Myocyte (in vitro differentiated cells): ENCODE measurements at places on chromosomes 7 and 10. TPM values are rescaled to one million over a fixed set of nuclear protein-coding genes. Genes with fewer than 3 reads are reported as not detected.
A peak's percentile ranks its signal among the peaks of the same experiment; 100 is the strongest.

DNA sequence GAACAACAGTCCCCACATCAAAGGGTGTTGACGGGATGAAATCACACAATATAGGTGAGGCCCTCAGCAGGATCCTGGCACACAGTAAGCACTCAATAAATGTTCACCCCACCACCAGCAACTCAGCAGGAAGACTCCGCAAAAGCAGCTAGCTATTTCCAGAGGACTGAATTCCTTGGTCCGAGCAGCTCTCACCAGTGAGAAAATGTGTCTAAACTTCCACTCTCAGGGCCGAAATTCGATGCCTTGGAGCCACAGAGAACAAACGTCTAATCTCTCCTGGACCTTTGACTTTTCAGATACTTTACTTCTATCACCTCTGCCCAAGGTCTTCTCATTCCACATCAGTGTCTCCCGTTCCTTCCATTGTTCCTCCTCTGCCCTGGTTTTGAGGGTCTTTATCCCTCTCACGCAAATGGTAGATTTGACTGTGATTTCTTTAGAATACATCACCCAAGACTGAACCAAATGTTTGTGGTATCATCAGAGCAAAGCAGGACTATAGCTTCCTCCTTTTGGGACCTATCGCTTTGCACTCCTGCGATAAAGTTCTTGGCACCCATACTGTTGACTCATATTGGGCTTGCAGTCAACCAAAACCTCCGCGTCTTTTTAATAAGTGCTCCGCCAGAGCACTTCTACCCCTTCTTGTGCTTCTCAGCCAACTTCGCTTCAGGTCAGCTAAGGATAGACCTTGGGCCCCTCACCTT lies 903 bp upstream of the NT5C2 start:
- no peak for DNase-seq

DYNC1I1 gene
- total RNA-seq = 1.1 and 1.6 TPM in 2 replicates

CYP3A7 gene
- total RNA-seq = 0.29 and 0.47 TPM in 2 replicates

- no peak for DNase-seq
Measured at GRCh38 chr10:17407047-17407446, 47.3 kb downstream of the ST8SIA6 start.

DNA sequence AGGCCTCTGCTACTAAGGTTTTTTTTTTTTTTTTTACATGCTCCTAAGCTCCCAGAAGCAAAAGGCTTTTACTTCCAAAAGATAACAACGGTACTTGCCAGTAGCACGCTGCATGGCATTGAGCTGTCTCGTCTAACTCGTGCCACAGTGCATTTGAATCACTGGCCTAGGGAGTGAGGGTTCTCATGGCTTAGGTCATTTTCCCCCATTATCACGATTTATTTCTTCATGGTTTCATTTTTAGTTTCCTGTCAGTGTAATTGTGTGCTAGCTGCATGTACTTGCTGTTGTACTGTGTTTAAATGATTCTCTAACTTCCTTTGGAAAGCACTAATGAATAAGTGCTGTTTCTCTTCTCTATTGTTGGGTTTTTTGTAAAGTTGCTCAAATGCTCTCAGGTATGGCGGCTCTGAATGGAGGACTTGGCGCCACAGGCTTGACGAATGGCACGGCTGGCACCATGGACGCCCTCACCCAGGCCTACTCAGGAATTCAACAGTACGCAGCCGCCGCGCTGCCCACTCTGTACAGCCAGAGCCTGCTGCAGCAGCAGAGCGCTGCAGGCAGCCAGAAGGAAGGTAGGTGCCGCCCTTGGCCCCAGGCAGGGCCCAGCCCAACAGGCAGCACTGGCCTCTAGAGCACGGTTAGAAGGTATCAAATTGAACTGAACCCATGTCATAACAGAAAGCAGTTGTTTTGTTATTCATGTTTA lies 290.5 kb downstream of the USP6NL start:
- no peak for DNase-seq

DOCK4 gene
- total RNA-seq = 13.2 and 16.3 TPM in 2 replicates

DNA sequence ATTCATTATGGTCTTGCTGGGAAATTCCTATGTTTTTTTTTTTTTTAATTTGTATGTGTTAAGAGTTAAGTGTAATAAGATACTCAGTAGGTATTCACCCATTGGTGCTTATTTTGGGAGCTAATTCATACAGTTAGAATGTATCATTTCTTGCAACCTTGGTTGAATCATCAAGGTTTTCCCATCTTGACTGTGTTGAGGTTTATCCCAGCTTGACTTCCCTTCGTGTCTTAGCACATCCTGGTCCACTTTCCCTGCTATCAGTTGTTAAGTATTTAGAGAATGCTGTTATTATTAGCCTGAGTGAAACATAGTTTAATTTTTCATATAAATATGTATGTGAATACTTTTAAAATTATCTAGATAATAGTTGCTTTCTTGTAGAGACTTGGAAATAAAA lies 20.8 kb downstream of the RALA start:
- peak; percentile 31 for DNase-seq

DNA sequence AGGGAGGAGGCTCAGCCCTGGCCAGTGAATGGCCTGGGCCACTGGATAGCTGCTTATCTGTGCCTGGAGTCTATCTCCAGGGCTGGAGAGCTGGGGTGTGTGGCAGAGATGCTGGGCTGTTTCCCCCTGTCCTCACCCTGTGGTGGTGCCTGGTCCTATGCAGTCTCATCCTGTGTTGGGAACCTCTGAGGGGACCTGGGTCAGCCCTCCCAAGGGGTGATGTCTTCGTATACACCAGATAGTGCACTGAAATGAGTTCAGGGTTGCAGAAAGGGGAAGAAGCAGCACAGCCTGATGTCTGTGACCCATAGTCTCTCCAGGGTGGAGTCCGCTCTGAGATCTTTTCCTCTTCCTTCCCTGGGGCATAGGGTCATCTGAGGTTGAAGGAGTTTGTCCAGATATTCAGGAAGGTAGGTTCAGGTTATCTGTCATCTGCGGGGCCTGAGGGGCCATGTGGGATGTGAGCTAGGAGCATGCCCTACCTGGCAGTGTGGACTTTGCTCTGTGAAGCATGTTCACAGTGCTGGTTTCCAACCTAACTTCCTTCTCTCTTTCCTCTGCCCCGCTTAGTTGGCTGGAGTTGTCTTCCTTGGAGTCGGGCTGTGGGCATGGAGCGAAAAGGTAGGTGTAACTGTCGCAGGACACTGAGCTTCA lies 33.4 kb upstream of the SH2D4B start:
- no peak for DNase-seq

DNA sequence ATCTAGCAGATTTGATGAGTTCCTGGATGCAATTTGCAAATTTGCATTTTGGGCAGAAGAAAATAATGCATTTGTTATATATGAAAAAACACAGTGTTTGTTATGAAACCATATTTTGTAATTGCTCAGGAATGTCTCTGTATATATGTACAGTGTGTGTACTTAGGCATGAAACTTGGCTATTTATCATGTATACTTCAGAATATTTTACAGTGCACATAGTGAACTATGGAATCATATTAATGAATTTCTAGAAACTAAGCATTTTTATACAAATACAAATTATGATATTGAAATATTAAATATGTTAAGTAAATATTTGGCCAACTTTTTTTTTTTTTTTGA lies 107.5 kb downstream of the TWIST1 start:
- no peak for DNase-seq

DNA sequence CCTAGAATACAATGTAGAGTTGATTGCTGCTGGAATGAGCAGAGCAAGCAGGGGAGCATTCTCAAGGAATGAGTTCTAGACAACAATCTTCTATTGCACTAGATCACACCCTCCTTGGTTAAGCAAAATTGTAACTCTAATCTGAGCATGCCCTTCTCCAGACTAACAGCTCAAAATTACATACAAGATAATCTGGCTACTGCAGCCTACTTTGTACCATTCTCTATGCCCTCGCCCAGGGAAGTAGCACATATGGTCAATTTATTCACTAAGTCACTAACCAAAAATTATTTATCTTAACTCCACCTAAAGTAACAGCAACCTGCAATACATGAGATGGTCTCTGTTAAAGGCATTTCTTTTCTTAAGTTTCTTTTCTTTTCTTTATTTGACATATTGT lies 42.5 kb upstream of the KCTD7 start:
- no peak for DNase-seq

- no peak for DNase-seq
Measured at GRCh38 chr7:83130623-83131545, 31.8 kb downstream of the PCLO start.

THSD7A gene
- total RNA-seq = not detected in 2 replicates

DNA sequence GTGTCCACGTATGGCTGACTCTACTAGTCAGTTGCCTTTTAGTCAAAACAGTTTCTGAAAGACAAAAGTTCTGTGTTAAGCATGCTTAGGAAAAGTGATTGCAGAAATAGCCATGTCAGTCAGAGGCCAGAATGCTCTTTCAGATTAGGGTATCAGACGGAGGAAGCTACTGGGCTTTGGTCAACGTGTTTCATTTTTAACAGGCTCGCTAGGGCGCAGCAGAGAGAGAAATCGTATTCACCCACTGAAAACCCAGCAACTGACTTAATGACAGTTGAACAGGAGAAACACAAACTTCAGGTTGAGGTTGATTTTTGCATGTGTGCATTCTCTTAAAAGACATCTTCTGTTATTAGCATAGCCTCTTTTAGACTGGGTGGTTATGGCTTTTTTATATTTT lies 322.6 kb upstream of the KIAA1217 start:
- DNase-seq = no peak

DNA sequence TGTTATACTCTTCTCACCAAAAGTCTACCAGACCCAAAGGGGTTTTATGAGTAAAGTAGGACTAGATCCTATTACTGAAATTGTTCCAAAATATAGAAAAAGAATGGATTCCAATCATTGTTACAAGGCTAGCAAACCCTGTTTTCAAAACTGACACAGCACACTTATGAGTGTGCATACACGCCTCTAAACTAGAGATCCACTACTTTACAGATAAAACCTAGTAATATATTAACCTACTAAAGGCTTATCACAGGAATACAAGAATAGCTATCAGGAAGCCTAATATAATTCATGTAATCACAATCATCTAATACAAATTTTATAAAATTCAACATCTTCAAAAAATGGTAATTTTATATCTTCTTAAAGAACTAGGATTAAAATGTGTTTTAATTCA lies 52.2 kb downstream of the ERCC6 start:
- DNase-seq = no peak

ABCB1 gene
- not detected in 2 replicates for total RNA-seq
